ENCODE measurements at places on chromosomes 7 and 10. TPM values are rescaled to one million over a fixed set of nuclear protein-coding genes. Genes with fewer than 3 reads are reported as not detected.

KIAA1217 gene
- 46.6 TPM for total RNA-seq

GJD4 gene
- total RNA-seq, result not detected

CNPY1 gene
- total RNA-seq, result not detected

DNA sequence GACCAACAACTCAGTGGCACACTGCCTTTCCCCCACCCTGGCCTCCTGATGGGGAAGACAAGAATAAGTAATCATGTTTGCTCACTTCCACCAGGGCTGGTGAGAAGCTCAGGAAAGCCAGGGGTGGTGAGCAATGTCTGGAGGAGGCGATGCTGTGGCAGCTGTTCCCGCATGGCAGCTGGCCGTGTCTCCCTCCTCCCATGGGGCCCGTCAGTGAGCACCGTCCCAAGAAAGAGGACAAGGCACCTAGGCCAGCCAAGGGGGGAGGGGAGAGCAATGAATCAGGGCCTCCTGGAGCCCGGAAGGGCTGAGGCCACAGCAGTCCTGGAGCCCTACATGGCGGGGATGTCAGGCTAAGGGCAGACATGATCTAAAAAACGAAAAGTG, 69.2 kb upstream of the INSIG1 start:
- DNase-seq, result no peak

- no peak for DNase-seq
These were observed 71.5 kb upstream of the ANLN start for GRCh38 chr7:36318116-36318515.

GRCh38 chr7:26449175-26450165, 157.8 kb downstream of the SNX10 start:
- no peak for DNase-seq

DNA sequence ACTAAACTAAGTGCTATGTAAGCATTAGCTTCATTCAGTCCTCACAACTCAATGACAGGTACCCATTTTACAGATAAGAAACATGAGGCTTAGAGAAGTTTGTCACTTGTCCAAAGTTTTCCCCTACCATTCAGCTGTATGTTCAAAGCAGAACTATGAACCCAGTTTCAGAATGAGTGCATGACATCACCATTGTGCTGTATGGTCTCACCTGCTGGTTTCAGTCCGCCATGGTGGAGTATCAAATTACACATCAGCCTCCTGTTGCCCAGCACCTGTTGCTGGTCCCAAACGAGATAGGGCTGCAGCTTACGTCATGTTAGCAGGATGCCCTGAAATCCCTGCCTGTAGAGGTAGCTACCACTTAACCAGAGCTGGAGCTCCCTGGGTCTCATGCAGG, 95.0 kb downstream of the DYNC1I1 start:
- no peak for DNase-seq

- DNase-seq, result no peak
These were observed 610.0 kb downstream of the KCNMA1 start for GRCh38 chr10:77027576-77027975.

- DNase-seq, result no peak
These were observed 298.7 kb upstream of the LRRTM3 start for GRCh38 chr10:66627156-66627555.

DNA sequence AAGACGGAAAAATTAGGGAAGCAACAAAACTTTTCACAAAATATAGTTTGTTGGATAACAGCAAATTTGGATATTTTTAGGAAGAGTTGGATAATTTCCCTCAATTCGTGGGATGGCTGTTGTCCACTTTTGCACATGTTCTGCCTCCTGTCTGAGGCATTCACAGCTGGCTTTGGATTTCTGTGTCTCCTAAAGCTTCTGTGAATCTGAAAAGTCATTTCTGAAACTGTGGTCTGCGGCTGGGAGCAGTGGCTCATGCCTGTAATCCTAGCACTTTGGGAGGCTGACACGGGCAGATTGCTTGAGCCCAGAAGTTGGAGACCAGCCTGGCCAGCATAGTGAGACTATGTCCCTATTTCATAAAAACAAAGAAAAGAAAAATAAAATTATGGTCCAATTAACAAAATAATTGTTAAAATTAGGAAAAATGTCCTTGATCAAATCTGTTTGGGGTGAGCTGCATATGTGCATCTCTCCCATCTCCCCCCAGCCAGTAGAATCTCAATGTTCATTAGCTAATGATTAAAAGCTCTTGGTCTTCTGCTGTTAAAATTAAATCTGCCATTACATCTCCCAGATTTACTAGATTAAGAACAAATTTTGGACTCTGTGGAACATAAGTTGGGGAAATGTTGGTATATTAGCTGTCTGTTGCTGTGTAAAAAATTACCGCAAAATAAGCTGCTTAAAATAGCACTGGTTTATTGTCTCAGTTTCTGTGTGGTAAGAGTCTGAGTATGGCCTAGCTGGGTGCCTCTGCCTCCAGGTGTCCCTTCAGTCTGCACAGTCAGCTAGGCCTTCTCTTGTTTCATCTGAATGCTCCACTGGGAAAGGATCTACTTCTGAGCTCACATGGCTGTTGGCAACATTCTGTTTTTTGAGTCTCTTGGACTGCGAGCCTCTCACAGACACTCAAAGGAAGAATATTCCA, 332.0 kb upstream of the FZD1 start:
- no peak for DNase-seq

GRCh38 chr10:114975091-114975490, 37.1 kb downstream of the TRUB1 start:
- DNase-seq, result no peak

DNA sequence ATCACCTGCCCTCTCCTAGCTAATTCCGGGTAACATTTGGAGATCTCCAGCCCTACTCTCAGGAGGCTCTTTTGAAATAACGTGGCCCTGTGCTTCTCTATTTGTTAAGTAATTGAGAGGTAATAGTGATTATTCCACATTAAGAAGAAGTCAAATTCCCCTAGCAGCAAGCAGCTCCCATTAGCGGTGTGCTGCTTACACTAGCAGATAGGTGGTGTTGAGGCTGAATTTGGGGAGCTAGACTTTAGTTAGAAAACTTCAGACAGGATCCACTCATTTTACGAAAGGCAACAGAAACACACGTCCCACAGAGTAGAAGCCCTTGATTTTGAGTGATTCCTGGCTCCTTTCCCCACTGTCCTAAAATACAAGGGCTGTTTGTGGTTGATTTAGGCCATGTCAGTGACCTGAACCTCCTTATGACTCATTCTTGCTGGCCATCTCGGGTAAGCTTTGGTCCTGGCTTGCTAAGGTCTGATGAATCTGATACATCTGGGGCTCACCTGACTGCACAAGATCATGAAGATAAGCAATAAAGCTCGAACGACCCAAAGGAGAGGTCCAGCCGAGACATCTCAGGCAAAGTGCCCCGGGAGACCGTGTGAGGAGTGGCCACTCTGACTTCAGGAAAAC, 77.2 kb downstream of the FAM204A start:
- DNase-seq, result no peak

DNA sequence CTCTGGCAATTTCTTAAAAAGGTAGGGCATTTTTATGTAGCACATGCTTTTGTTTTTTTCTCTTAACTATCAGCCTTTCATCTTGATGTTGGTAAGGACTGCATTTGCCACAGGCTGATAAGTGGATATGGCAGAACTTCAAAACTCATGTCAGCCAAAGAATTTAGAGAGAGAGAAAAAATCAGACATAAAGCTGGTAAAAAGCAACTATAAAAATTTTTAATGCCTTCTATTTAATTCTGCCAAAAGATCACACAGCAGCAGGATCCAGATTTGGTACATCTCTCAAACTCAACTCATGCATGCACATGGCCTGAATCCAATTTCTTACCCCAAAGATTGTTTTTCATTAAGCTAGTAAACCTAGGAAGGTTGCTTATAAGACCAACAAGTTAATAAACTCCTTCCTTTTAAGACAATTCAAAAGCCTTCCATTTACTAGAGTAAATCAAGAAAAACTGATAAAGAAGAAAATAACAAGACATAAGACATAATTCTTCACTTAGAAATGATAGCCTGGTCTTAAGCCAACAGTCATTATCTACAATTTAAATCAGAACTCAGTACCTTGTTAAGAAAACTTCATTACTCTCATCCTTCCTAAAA, 69.3 kb downstream of the GLI3 start:
- DNase-seq, result no peak

- DNase-seq, result no peak
These were observed 181.3 kb upstream of the FZD1 start for GRCh38 chr7:91082852-91083495.
